ENCODE measurements at places on chromosomes 3 and 15. TPM values are rescaled to one million over a fixed set of nuclear protein-coding genes. Genes with fewer than 3 reads are reported as not detected.

GRCh38 chr3:30098243-30098642, 508.2 kb upstream of the TGFBR2 start:
- DNase-seq = no peak

Gene SOX14
- total RNA-seq = not detected

DNA sequence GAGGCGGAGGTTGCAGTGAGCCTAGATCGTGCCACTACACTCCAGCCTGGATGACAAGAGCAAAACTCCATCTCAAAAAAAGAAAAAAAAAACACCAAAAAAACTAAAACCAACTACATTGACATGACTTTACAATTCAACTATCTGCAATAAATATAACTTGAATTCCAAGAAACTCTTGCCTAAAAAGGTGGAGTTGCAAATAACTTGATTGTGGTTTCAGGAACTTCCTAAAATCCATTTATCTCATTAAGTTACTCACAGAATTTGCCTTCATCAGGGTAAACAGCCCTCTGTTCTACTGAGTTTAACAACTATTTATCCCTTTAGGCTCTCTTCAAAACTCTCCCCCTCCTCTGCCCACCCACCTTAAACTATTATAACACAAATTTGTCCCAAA, 2.7 kb upstream of the MAPK6 start:
- DNase-seq = no peak

DNA sequence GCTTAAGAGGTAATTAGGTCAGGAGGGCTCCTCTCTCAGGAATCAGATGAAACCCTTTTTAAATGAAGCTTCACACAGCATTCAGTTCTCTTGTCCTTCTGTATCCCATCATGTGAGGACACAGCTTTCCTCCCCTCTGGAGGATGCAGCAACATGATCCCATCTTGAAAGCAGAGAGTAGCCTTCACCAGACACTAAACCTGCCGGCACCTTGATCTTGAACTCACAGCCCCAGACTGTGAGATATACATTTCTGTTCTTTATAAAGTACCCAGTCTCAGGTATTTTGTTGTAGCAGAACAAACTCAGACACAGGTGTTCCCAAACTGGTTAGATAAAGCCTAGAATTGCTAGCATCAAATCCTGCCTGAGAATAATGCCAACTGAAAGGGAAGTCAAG, 83.7 kb upstream of the PRICKLE2 start:
- DNase-seq = no peak

All from chondrocyte (in vitro differentiated cells).